ENCODE measurements at places on chromosomes 5 and 9. TPM values are rescaled to one million over a fixed set of nuclear protein-coding genes. Genes with fewer than 3 reads are reported as not detected.

GRCh38 chr5:23385036-23385435 lies 122.4 kb upstream of the PRDM9 start:
- DNase-seq: no peak
- no peak overlapping the region for H3K4me3 ChIP-seq
- H3K27ac ChIP-seq: no peak overlapping the region
- no peaks in the 10 kb centered on the region for H3K4me1 ChIP-seq
- no peaks in the 10 kb centered on the region for H3K36me3 ChIP-seq

GRCh38 chr9:131105952-131106351 lies 9.6 kb downstream of the AIF1L start:
- no peak overlapping the region for H3K4me3 ChIP-seq
- no peak overlapping the region for H3K27ac ChIP-seq
- no peaks in the 10 kb centered on the region for H3K27me3 ChIP-seq
- H3K36me3 ChIP-seq: no peaks in the 10 kb centered on the region

DNA sequence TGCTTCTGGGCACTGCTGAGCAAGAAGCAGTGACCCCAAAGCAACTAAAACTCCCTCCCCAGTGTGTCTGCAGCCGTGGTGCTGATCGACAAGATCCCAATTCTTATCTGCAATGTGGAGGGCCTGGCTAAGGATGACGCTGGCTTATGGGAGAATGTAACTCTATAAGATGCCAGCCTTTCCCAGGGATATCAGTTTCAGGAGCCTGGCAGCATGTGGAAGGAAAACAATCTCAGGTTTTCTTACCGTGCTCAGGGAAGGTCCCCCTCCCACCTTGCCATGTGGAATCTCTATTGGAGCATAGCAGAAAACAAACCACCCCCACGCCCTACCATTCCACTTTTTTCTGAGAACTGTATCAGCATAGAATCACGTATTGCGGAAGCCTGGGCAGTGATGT lies 87.7 kb upstream of the PTPN3 start:
- no peaks in the 10 kb centered on the region for H3K4me1 ChIP-seq
- H3K4me3 ChIP-seq: no peak overlapping the region
- DNase-seq: no peak
- no peaks in the 10 kb centered on the region for H3K36me3 ChIP-seq
- no peak overlapping the region for H3K27ac ChIP-seq
- H3K27me3 ChIP-seq: peaks cover 1% of the 10 kb centered on the region

- no peak overlapping the region for H3K4me3 ChIP-seq
- H3K4me1 ChIP-seq: peaks cover 11% of the 10 kb centered on the region
- no peak overlapping the region for H3K27ac ChIP-seq
- H3K27me3 ChIP-seq: no peaks in the 10 kb centered on the region
Observed at GRCh38 chr9:132909311-132909710, 30.6 kb downstream of the SPACA9 start.

- no peaks in the 10 kb centered on the region for H3K36me3 ChIP-seq
- H3K27me3 ChIP-seq: no peaks in the 10 kb centered on the region
- no peak for DNase-seq
Observed at GRCh38 chr5:121533814-121534213, 317.9 kb upstream of the FTMT start.

DNA sequence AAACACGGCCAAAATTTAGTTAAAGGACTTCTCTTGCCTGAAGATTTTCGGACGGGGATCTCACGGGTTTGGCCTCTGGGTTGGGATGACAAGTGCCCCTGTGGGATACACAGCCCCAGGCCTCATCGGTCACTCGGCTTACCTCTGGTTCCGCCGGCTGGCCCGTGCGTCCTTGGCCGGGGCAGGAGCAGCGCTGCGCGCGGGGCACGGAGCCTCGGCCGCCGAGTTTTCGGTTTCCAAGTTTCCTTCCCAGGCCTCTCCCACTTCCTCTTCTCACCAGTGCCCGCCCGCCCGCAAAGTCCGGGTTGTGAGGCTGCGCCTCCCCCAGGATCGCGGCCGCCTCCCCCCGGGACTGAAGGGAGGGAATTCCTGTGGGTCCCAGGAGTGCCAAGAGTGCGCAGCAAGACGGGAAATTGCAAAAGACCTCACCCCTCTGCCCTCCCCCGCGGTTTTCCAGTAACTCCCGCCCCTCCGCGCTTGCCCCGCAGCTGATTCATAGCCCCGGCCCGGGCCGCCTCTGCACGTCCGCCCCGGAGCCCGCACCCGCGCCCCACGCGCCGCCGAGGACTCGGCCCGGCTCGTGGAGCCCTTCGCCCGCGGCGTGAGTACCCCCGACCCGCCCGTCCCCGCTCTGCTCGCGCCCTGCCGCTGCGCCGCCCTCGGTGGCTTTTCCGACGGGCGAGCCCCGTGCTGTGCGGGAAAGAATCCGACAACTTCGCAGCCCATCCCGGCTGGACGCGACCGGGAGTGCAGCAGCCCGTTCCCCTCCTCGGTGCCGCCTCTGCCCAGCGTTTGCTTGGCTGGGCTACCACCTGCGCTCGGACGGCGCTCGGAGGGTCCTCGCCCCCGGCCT lies at the start of gene OSMR:
TSS of gene OSMR (plus strand) at position 487 of the 853 bp plus-strand sequence. CDS start 23,033 bp downstream, outside the sequence.
- peaks cover 56% of the 10 kb centered on the region for H3K27me3 ChIP-seq
- H3K4me3 ChIP-seq: peak within 1 kb of the TSS; percentile 51
- peak; percentile 13 for DNase-seq
- H3K27ac ChIP-seq: no peak within 1 kb of the TSS
- no peaks in the 10 kb centered on the region for H3K36me3 ChIP-seq

DNA sequence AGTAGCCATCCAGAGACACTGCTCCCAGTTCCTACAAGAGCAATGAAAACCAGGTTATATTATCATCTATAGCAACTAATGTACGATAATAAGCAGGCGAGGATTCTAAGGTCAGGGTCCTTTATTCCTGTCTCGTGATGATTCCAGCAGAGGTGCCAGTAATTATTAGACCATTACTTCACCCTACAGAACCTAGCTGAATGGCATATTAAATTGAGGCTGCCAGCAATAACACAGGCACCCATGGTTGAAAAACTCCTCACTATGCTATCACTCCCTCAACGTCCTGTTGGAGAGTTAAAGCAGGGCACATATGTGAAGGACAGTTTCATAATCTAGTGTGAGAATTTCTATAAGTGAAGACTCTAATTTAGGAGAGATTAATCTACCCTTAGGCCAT lies 29.7 kb downstream of the DCAF12 start:
- peaks cover 14% of the 10 kb centered on the region for H3K36me3 ChIP-seq
- peaks cover 12% of the 10 kb centered on the region for H3K4me1 ChIP-seq
- no peaks in the 10 kb centered on the region for H3K27me3 ChIP-seq
- DNase-seq: no peak

- H3K27ac ChIP-seq: no peak overlapping the region
- no peaks in the 10 kb centered on the region for H3K4me1 ChIP-seq
- H3K36me3 ChIP-seq: no peaks in the 10 kb centered on the region
- no peak for DNase-seq
Observed at GRCh38 chr5:9105851-9106250, 440.0 kb downstream of the SEMA5A start.

DNA sequence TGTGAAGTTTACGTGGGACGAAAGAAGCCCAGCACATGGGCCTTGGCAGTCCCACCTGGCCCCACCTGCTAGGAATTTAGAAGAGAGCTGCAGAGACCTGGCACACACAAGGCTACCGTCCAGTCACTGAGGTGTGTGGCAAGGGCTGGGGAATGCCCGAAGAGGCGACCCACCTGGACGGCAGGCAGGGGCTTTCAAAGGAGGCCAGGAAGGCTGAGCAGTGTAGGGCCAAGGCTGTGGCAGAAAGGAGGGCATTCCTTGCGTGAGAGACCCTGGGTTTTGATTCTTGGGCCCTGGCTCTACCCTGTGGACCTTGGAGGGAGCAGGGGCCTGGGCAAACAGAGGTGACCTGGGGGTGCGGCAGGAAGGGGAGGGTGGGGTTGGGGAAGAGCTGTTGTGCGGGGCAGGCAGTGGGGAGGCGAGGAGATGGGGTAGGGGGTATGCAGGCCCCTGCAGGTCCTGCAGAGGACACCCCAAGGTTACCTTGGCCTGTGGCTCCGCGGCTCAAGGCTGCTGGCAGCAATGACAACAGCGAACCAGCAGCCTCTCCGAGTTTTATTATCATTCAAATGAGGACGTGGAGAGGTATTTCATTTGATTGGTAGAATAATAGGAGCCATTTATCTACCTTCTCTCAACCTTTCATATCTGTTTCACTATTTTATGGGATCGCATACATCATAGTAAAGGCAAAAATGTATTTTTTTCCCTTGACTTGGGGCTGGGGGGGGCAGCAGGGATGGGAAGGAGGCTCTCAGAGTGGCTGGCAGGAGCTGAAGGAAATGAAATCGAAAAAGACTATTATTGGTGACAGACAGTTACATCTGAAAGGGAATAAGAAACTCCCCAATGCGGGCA lies 24.8 kb downstream of the TSPAN17 start:
- H3K4me3 ChIP-seq: no peak overlapping the region
- no peaks in the 10 kb centered on the region for H3K4me1 ChIP-seq
- no peak overlapping the region for H3K27ac ChIP-seq
- no peaks in the 10 kb centered on the region for H3K36me3 ChIP-seq
- peaks cover 13% of the 10 kb centered on the region for H3K27me3 ChIP-seq
- DNase-seq: no peak

GRCh38 chr5:14465116-14465515 lies 116.5 kb upstream of the OTULINL start:
- peaks cover 3% of the 10 kb centered on the region for H3K27me3 ChIP-seq
- no peak overlapping the region for H3K27ac ChIP-seq

The PLCXD3 gene
- not detected for total RNA-seq

All from activated CD8-positive, alpha-beta T cell treated with anti-CD3 and anti-CD28 coated beads for 36 hours (primary cell).